ENCODE measurements at places on chromosomes 2 and 18. TPM values are rescaled to one million over a fixed set of nuclear protein-coding genes. Genes with fewer than 3 reads are reported as not detected.

Gene MAPK4
- total RNA-seq: not detected

Gene ABHD1
- not detected for total RNA-seq

Gene NAT8
- total RNA-seq: not detected

Gene SLC38A11
- not detected for total RNA-seq

Gene ANKRD30B
- not detected for total RNA-seq

Gene STRADB
- 22.9 TPM for total RNA-seq

Gene PROC
- not detected for total RNA-seq

Gene GPR45
- not detected for total RNA-seq

Gene IL36G
- not detected for total RNA-seq

Gene IL36A
- total RNA-seq: not detected

Gene LRRC30
- total RNA-seq: not detected

Gene TUBA4B
- total RNA-seq: not detected

Gene CYP26B1
- total RNA-seq: 16.9 TPM

Gene SPP2
- total RNA-seq: not detected

Gene MRPL30
- 39.1 TPM for total RNA-seq

Gene CRYGC
- total RNA-seq: not detected
